Stimulated activated CD4-positive, alpha-beta T cell treated with anti-CD3 and anti-CD28 coated beads, Interleukin-1b, Interleukin-23, amount 100 ng/mL, for 4 hours (primary cell): ENCODE measurements at places on chromosomes 13 and 19.

DNA sequence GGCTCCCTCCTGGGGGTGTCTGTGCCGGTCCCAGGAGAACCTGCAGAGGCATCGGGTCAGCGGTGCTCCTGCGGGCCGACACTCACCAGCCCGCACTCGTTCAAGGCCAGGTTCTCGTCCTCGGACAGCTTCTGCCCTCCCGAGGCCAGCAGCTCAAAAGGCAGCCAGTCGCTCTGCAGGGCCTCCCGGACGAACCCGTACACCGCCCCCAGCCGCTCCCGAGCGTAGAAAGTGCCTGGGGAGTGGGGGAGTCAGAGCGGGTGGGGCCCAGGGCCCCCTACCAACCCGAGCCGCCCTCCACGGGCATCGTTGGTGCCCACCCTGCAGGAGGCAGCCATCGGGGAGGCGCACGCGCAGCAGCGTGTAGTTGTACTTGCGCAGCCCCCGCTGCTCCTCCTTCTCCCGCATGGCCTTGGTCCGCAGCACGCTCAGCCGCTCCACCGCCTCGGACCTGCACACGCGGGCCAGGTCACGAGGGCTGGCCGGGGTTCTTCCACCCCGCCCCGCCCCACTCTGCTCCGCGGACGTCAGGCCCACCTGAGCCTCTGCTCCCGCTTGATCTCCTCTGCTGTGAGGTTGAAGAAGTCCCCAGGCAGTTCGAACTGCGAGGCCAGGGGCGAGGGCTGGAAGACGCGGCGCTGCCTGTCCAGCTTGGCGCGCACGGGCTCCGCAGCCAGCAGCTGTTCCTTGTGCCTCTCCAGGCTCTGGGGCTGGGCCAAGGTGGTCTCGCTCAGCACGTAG is 11.5 kb downstream of the UBXN6 start:
- no peak for DNase-seq

GRCh38 chr13:101018720-101019119 is 344.1 kb upstream of the TMTC4 start:
- DNase-seq, result no peak

DNA sequence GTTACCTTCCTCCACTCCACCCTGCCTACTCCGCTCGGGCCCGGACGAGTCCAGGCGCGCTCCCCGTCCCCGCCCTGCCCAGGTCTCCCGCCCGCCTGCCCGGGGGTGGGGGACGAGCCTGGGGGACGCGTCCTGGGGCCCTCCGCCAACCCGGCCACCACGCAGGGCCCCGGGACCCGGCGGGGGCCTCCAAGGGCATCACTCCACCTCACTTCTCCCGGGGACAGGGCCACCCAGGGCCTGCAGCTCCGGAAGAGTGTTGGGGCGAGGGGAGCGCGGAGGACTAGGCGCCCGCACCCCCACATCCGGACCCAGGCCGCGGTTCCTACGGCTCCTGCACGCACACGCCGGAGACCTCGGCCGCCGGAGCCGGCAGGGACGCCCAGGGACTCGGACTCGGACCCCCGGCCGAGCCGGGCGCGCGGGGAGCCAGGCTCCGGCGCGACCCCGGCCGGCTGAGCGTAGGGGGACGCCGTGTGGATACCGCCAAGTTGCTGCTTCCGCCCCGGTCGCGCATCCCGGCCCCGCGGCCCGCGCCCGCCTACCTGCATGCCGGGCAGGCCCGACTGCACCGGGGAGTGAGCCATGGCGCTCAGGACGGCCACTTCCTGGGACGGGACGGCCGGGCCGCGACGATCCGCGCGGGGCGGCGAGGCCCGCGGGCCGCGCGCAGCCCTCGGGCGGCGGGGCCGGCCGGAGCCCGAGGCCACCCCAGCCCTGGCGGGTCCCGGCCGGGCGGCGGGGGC is 534 bp downstream of the STK24 start:
- DNase-seq, result no peak

DNA sequence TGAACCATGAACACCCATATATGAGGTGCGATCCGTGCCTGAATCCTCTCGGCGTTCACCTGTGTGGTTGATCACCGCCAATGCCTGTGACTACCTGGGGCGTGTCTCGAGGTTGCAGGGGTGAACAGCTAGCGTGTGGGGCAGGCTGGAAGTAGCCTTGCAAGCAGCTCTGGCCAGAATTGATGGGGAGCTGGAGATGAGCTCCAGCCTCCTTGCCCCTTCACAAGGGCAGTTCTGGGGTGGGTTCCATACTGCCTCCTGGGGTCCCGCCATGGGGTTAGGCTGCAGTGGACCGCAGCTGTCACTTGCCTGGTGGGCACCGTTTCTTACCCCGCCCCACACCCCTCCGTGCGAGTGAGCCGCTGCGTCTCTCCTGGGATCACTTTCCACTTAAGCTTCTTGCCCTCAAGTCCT is 154.5 kb upstream of the SOX1 start:
- DNase-seq, result no peak

GRCh38 chr13:26813321-26813979 is 52.9 kb upstream of the GPR12 start:
- DNase-seq, result no peak

DNA sequence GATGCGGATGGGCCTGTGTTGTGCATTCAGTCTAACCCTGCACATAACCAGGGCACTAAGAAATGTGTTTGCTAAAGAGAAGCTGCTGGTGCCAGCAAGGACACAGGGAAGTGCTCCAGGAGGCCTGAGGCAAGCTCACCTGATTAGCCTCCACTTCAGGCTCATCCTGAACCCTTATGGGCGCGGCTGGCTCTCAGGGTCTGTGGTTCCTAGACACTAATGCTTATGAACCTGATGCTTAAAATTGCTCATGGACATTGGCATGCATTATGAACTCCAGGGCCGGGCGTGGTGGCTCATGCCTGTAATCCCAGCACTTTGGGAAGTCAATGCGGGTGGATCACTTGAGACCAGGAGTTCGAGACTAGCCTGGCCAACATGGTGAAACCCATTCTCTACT is 34.3 kb downstream of the SERP2 start:
- DNase-seq, result no peak

DNA sequence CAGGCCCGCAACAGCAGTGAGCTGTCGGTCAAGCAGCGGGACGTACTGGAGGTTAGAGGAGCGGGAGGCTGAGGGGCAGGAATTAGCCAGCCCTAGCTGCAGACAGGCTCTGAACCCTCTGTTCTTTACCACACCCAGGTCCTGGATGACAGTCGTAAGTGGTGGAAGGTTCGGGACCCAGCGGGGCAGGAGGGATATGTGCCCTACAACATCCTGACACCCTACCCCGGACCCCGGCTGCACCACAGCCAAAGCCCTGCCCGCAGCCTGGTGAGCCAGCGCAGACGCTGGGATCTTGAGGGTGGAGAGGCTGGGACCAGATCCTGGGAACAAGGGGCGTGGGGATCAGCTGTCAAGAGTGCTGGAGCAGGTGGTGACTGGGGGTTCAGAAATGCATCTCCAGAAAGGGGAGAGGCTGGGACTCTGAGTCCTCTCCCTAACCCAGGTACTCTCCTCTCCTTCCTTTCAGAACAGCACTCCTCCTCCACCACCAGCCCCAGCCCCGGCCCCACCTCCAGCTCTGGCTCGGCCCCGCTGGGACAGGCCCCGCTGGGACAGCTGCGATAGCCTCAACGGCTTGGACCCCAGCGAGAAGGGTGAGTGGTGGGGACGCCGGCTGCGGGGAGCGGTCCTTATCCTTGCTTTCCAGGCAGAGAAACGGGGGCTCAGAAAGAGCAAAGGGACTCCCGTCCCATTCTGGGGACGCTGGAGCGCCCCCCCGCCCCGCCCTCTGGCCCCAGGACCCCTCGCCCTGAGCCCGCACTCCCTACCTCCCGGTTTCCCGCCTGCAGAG is 10.4 kb downstream of the EPS8L1 start:
- no peak for DNase-seq
